Kasumi-1 (cell line): ENCODE measurements at places on chromosomes 4 and X.

DNA sequence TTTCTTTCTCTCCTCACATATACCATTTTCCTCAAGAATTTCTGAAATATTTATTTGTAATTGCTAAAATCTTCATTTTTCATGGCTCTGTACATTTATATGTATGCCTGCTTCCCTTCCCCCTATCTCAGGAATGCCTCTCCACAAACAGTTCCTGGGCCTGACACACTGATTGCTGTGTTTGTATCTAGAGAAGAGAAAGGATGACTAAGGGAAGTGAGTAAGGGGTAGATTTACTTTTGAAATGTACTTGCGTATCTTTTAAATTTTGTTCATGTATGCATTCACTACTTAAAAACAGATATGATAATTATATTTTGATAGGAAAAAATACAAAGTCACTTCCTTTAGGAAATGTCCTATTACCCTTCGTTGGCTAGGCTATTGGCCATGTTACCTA, 790.8 kb downstream of the PCDH18 start:
- no peak for DNase-seq

DNA sequence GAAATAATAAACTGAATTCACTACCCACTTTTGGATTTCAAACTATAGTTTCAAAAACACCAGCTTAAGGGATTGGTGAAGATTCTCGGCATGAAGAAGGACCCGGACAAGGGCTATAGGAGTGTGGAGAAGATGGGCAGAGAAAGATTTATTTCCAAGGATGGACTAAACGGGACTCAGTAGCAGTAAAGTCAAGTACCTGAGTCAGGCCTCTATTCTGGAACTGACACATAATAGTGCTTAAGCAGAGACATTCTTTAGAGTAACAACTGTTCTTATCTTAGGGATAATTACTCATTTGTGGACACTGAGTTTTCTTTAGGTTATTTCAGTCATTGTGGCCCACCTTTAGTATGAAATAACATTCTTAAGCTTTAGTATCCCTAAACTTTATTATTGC, 134.6 kb downstream of the GATB start:
- no peak for DNase-seq

DNA sequence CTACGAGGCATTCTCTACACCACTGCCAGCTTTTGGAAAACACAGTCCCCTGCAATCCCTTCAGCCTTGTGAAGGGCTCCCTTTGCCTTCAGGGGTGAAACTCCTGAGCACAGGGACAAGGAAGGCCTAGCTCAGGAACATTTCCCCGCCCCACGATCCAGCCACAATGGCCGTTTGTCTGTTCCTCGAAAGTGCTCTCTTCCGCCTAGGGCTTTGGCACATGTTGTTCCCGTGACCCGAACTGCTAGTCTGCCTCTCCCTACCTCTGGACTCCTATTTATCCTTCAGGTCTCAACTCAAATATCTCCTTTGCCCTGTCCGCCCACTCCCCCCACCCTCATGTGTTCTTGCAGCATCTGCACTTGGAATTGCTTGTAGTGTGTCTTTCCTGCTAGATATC, 12.1 kb downstream of the FGD1 start:
- DNase-seq, result no peak

DNA sequence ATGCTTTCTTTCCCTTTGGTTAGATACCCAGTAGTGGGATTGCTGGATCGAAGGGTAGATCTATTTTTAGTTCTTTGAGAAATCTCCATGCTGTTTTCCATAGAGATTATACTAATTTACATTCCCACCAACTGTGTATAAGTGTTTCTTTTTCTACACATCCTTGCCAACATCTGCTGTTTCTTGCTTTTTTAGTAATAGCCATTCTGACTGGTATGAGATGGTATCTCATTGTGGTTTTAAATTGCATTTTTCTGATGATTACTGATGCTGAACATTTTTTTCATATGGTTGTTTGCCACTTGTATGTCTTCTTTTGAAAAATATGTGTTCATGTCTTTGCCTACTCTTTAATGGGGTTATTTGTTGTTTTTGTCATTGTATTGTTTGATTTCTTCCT, 6.6 kb upstream of the AGA start:
- no peak for DNase-seq

DNA sequence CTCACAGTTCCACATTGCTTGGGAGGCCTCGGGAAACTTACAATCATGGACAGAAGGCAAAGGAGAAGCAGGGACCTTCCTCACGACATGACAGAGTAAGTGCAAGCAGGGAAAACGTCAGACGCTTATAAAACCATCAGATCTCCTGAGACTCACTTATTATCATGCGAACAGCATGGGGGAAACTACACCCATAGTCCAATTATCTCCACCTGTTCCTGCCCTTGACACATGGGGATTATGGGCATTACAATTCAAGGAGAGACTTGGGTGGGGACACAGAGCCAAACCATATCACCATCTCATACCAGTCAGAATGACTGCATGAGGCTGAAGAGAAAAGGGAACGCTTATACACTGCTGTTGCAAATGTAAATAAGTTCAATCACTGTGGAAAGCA, 1066.9 kb upstream of the PCDH7 start:
- DNase-seq, result no peak

DNA sequence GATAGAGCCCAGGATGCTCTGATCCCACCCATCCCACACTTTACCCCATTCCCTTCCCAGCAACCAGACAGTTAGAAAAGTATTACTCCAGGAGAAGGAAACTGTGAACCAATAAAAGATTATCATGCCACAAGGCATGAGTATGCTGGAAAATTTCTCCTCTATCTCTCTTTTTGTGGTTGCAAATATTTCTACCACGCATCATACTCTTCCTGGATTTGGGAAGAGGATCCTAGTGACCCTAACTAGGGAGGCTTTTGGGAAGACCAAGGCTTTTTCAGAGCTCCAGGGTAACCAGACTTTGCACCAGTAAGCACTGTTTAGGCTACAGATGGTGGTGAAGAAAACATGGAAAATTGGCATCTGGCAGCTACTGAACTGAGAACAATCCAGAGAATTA, 257.6 kb upstream of the CLNK start:
- DNase-seq, result no peak
